IMR-90 (cell line): ENCODE measurements at places on chromosomes 6 and 20.

DNA sequence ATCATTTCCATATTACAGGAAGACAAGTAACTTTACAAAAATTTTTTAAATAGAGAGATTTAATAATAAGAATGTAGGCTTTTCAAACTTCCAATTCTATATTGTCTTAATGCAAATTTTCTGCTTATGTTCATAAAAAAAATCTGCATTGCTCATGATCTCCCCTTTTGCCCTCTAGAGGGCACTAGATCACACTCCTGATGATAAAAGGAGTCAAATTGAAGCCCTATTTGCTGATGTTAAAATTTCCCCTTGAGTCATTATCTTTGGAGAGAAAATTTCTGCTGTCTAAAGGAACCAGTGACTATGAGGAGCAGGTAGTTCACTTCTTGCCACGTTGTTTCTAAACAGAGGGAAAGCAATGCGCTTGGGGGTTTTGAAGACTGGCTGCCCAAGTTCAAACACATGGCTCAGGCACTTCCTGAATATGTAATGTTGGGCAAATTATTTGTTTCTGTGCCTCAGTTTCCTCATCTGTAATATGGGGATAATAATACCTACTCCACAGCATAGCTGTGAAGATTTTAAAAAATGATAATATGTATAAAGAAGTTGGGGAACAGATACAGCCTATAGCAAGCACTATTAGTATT is 874.2 kb downstream of the TFAP2A start:
- DNase-seq = peak; percentile 67

- DNase-seq = no peak
These were observed 1.8 kb downstream of the SNAI1 start for GRCh38 chr20:49984426-49985153.

DNA sequence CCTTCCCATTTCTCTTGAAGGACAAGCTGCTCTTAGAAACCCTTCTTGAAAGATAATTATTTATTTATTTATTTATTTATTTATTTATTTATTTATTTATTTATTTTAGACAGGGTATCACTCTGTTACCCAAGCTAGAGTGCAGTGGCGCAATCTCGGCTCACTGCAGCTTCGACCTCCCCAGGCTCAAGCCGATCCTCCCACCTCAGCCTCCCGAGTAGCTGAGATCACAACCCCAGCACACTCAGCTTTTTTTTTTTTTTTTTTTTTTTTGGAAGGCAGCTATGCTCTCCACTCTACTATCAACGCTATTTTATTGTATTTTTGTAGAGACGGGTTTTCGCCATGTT is 1.2 kb upstream of the HEBP2 start:
- no peak for DNase-seq

- DNase-seq = no peak
These were observed 43.4 kb downstream of the FAM50B start for GRCh38 chr6:3892603-3893002.

DNA sequence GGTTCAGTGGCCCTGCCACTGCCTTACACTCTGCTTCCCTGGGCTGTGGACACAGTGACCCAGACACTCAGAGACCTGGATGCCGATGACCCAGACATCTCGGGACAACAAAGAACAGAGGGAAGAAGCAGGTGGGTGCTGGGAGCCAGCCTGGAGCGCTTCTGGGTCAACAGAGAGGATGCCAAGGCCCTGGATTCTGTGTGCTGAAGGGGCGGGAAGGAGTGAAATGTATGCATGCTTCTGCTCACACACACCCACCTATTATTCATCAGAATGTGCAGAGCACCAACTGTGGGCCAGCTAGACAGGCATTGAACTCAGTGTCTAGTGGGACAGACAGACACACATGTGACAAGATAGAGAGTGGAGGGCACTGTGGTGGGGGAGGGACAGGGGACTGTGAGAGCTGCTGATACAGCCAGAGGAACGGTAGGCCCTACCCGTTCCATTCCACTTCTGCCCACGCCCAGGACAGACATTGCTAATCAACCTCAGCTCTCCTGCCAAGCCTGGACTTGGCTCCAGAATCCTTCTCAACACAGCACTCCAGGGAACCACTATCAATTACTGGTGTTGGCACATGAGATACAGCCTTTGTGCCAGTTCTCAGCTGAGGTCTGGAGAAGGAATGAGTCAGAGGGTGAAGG is 20.2 kb downstream of the KCNK15 start:
- no peak for DNase-seq

DNA sequence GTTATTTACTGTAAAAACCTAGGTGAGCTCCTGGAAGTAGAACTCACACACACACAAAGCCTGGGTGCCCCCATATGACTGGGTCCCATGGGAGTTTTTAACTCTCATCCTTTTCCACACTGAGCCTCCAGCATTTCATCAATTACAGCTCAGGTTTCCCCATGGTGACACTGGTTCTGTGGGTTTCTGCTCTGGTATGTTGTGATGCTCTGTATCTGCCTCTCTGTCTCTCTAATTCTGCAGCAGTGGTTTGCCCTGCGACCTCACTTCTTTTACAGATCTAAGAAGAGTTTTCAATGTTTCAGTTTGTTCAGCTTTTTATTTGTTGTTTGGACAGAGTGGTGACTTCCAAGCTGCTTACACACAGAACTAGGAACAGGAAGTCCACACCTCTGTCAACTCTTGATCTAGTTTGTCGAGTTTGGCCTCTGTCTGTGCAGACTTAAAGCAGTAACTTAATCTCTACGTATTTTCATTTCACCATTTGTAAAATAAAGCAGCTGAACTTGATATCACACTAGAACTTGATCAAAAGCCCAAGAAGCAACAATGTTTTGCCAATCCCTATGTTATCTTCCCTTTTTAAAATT is 554.3 kb downstream of the EPHA7 start:
- no peak for DNase-seq

GRCh38 chr6:116265041-116265829 is 11.4 kb upstream of the TSPYL4 start:
- DNase-seq = peak; percentile 23

- no peak for DNase-seq
These were observed 19.8 kb upstream of the SMIM28 start for GRCh38 chr6:138357928-138358327.

GRCh38 chr6:110625883-110626282 is 149.5 kb upstream of the SLC22A16 start:
- peak; percentile 63 for DNase-seq

- no peak for DNase-seq
These were observed 128.6 kb downstream of the RNF144B start for GRCh38 chr6:18515767-18516166.

DNA sequence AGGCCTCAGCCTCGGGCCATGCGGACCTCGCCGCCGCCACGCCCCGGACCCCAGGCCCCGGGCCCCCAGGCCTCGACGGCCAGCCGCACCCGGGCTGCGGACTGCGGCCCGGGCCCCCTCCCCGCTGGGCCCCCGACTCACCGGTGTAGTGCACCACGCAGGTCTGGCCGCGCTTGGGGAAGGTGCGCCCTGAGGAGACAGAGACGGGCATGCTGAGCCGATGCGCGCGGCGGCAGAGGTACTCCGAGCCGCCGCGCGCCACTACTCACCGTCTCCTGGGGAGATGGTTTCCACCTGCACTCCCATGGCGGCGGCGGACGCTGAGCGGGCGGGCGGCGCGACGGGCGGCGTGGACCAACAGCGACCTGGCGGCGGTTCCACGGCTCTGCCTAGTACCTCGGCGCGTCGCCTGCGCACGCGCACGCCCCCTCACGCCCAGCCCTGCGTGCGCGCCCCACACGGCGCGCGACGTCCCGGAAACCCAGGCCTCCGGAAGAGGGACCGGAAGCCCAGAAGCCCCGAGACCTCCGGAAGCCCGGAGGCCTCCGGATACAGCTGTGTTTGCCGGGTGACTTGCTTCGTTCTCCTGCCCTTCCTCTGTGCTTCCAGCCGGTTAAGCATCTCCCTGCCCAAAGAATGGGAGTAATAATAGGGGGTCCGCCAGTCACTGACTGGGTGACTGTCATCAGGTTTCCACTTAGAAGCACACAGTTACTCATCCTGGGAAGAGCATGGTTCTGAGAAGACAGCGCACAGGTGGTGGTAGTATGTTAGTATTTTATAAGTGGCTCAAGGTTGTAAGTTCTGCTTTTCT is at the start of gene FKBP1A:
FKBP1A (minus strand) TSS at position 362 of the 814 bp plus-strand sequence; CDS start at position 306, 56 bp downstream.
- peak; percentile 90 for DNase-seq
